ENCODE measurements at places on chromosomes 12 and 14.

GRCh38 chr14:30223966-30224365 lies 296.3 kb upstream of the PRKD1 start:
- DNase-seq, result no peak

DNA sequence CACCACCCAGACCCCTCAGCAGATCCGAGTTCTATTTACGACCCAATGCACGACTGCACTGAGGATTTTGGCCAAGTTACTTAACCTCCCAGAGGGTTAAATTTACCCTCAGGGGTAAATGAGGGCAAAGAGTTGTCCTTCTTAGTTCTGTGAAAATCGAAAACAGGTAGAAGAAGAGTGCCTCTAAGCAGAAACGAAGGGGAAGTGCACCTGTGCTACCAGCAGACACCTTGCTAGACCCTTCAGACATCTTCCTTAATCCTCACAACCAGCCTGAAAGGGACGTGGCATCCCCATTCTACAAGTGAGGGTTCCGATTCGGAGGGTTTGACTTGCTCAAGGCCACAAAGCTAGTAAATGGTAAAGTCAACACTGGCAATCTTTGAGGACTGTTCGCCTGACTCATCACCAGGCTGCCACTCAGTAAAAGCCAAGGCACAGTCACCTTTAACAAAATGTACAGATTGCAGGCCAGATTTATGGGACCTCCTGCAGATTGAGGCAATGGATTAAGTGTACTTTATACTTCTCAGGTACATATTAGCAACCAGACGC lies 1.6 kb downstream of the GSG1 start:
- no peak for DNase-seq

DNA sequence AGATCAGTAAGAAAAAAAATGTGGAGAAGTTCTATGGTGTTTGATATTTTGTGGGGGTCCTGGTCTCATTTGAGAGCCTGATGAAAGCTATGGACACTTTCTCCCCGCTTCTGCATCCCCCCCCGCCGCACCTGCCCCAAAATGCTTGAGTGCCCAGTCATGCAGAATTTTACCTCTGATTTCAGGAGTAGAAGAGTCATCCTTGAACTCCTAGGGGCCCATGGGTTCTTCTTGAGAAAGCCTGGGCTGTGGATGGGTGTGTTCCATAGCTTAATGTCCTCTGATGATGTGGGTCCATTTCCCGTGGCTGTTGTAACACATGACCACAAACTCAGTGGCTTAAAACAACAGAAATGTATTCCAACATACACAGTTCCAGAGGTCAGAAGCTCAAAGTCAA lies 248.8 kb upstream of the PWP1 start:
- no peak for DNase-seq

DNA sequence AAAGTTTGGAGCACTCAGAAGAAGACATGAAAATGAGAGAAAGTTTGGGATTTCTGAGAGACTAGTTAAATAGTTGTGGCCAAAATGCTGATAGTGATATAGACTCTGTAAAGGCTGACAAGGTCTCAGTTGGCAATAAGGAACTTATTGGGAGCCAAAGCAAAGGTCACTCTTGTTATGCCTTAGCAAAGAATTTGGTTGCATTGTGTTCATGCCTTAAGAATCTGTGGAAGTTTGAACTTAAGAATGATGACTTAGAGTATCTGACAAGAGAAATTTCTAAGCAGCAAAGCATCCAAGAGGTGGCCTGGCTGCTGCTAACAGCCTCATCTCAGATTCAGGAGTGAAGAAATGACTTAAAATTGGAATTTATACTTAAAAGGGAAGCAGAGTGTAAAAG lies 113.8 kb downstream of the PIK3C2G start:
- no peak for DNase-seq

GRCh38 chr14:31243860-31244259 lies 36.3 kb upstream of the HECTD1 start:
- DNase-seq, result no peak

All from AG08396 (cell line).